ENCODE measurements at places on chromosomes 1 and 21.

- no peak for DNase-seq
Observed at GRCh38 chr21:29812947-29813346, 126.8 kb downstream of the GRIK1 start.

DNA sequence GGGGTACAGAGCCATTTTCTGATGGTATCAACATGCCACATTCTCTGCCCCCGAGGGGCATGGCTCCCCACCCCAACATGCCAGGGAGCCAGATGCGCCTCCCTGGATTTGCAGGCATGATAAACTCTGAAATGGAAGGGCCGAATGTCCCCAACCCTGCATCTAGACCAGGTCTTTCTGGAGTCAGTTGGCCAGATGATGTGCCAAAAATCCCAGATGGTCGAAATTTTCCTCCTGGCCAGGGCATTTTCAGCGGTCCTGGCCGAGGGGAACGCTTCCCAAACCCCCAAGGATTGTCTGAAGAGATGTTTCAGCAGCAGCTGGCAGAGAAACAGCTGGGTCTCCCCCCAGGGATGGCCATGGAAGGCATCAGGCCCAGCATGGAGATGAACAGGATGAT, 50.6 kb downstream of the ACP6 start:
- no peak for DNase-seq

DNA sequence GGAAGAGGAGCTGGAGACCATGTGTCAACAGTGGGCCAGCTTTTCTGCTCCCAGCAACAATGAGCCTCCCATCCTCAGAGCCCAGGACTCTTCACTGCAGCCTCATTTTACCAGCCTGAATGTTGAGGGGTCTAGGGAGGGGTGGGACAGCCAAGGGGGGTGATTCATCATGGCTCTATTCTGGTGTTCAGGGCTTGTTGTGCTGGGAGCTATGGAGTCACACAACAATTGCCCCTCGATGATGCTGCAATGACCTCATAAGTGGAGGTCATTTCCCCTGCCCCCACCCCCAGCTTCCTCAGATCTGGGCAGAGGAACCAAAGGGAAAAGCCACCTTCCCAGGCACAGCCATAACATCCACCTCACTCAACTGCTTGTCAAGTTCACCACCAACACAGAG, at the start of gene LELP1:
LELP1 (plus strand) TSS at position 301 of the 400 bp plus-strand sequence. CDS start 1,278 bp downstream, outside the sequence.
- DNase-seq: no peak

- DNase-seq: no peak
Observed at GRCh38 chr1:204548265-204548664, 32.1 kb downstream of the MDM4 start.

DNA sequence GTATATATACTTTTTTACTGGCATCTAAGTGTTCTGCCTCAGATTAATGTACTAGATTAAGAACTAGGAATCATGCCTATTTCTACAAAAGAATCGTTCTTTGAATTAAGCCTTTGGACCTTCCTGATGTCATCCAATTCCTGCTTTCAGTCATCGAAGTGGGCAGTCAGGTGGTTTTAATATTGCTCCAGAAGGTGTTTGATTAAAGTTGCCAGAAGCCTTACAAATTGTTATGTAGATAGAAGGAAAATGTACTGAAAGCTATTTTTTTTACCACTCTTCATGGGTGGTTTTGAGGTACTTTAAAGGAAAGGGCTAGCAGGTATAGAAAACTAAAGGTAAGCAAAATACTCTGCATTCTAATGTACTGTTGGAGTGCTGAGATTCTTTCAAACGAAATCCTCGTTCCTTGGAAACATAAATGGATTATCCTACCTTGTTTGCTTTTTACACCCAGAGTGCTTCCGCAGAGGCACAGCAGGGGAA, 716 bp downstream of the CTBS start:
- peak; percentile 27 for DNase-seq

DNA sequence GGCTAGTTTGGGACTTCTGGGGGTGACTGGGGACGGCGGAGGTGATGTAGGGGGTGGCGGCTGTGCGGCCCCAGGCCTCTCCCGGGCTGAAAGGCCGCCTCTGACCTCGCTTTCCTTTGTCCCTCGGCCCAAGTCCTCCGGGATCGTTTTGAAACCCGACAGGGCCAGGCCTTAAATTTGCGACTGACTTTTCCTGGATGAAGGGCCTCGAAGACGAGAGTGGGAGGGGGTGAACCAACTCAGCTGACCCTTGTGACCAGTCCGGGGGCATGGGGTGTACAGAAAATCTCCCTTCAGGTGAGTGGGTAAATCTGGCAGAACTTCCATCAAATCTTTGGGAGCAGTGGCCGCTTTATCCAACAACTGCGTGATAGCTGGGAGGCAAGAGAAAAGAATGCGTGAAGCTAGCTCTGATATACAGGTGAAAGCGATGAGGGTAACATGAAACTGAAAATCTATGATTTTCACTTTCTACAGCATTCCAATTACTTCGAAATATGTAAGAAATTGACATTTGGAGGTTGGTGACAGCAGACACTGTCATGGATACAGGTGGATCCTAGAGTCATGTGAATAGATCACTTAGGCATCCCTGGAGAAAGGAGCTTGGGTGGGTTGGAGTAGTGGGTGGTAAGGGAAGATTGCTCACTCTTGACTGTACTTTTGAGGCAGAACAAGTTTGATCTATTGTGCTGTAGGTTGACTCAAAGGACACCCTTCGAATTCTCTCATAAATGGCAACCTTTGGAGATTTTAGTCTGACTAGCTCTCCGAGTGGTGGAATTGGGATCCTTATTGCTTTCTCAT, 885 bp downstream of the AHCYL1 start:
- no peak for DNase-seq

- DNase-seq: no peak
Observed at GRCh38 chr1:234500269-234500668, 21.3 kb upstream of the TARBP1 start.

- DNase-seq: no peak
Observed at GRCh38 chr1:214476229-214476985, 75.0 kb downstream of the PTPN14 start.

GRCh38 chr1:103517380-103518047, 8.0 kb upstream of the RNPC3 start:
- DNase-seq: no peak

DNA sequence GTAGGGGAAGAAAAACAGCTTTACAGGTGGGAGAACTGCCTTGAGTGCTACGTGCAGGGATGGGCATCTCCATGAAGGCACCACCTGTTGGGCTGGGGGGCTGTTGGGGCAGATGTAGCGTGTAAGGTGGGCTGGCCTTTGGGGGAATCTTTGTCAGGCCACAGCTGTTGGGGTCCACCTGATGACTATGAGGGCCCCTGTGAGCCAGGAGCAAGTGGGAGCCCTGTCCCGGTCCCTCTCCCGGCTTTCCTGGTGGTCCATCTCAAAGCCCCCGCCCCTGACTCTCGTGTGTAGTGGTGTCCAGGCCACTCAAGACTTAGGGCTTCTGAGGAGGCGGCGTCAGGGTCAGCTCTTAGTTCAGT, 13.5 kb downstream of the SLC37A1 start:
- no peak for DNase-seq

GRCh38 chr1:230037261-230037660, 29.8 kb upstream of the GALNT2 start:
- DNase-seq: no peak

DNA sequence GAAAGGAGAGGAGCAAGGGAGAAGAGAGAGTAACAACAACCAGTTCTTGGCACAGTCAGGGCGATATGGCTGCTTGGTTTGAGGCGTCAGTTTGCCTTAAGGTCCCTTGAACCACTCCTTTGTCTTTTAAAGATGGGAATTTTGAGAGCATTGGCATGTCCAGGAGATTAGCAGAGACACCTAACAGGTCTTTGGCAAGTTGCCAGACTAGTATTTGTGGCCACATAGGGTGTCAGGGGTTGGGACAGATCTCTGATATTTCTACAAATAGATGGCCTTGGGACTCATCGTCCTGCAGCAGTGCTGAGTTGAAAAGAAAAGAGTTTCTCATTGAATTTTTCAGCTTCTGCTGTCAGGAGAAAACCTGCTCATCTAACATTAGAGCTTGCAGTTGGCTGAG, 55.3 kb upstream of the KCND3 start:
- DNase-seq: no peak

GRCh38 chr1:152159144-152159543, at the start of gene RPTN:
Gene RPTN, minus strand, starts transcription at chr1:152159228. Its CDS starts 1,339 bp downstream, at chr1:152157889.
- DNase-seq: no peak

DNA sequence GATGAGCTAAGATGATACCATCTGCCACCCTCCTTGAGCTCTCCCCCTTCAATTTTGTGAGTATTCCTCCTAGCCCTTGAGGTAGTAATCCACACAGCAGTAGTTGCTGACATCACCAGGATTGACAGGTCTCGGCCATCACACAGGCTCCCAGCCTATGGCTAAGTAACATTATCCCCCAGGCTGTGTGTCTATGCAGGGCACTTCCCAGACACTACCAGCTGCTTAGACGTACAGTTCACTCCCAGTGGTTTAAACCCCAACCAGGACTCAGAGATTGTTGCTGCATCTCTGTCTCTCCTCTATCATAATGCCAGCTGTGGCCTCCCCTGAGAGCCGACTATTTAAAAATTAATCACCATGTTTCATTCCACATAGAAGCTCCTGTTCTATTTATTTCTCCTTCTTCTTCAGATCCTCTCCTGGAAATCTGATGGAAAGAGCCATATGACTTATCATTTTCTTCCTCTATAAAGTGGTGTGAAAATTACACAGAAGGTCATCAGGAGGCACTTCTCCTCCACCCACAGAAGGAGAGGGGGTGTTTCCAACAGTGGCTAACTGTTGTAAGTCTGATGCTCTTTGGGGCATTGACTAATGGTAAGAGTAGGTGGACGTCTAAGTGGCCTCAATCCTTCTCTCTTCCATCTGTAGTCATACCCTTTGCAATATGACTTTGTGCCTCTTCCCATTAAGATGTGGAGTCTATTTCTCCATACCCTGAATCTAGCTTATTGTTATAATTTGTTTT, 396.3 kb downstream of the SETD4 start:
- DNase-seq: no peak

DNA sequence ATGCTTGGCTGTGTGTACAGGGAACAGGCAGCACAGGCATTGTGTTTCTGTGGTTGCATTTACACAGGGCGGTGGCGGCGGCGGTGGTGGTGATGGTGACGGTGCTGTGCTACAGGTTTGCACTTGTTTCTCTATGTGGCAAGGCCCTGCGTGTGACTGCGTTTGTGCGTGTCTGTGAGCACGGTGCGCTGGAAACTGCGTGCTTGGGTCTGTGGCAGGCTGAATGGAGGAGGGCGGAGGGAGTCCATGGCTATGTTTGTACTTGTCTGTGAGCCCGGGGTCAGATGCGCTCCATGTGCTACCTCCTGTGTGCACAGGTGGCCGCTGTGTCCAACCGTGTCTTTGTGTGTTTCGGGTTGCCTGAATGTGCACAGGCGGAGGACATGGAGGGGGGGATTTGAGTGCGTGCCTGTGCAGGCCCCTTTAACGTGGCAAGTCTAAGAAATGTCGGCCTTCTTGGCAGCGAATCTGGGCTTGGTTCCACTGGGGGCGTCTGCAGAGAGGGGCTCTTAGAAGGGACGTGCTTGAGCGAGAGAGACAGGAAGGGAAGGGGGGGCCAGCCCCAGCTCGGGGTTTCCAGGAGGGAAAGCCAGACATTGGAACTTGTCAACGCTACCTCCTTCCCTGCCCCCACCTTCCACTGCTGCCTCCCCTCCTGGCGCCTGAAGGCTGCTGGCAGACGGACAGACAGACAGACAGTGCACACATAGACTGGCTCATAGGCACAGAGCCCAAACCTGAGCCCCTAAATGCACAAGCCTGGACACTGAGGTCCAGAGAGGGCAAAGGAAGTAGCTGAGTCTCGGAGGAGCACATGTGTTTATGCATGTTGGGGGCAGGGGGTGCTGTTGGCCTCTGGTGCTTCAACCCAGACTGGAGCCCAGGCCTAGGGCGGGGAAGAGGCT, 32.7 kb upstream of the WASF2 start:
- peak; percentile 62 for DNase-seq

DNA sequence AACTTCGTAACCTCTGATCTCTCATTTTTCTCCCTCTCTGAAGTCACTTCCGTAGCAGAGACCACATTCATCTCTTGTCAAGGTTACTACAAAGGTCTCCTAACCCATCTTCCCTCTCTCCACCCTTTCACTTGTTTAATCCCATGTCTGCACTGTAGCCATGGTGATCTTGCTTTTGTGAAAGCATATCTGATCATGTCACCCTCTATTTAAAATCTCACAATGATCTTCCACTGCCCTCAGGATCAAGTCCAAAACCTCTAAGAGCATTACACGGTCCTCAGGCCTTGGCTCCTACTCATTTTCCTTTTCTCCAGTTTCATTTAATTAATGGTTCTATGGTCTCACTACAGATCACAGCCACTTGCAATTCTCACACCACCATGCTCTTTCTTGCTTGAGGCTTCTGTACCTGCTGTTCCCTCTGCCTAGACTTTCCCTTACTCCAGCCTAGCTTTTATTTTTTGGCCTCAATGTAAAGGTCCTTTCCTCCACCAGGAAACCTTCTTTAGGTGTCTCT, 12.1 kb downstream of the ARHGEF11 start:
- DNase-seq: no peak

- DNase-seq: no peak
Observed at GRCh38 chr1:161768986-161769672, 3.0 kb downstream of the ATF6 start.

DNA sequence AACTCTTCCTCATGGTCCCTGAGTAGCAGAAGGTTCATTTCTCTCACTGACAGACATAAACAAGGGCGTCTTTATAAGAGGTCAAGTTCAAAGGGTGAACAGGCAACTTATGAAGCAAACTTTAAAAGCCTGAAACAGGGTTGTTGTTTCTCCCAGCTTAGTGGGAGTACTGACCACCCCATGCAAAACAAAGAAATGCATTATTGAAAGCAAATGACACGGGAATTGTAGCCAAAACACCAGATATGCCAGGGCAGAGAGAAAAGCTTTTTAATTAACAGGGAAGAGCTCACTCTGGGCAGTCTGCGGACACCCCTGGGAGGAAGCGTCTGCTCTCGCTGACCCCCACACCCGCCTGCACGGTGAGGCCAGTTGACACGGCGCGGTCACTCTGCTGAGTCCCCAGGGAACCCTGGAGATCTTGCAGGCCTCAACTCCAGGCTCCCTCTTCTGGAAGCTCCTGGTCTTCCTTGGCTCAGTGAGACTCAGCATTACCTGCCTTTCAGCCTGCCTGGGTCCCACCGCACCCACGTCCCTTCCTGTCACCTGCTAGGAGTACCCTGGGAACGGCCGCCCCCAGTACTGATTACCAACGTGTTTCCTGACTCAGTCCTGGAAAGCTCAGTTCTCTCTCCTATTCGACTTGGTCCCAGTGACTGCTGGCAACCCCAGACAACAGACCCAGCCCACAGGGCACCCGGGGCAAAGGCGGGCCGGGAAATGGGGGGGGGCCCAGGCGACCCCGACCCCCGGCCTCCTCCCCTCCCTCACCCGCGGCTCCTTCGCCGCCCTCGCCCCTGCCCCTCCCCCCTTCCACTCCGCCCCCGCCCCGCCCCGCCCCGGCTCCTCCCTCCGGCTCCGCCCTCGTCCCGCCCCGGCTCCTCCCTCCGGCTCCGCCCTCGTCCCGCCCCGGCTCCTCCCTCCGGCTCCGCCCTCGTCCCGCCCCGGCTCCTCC, 972 bp downstream of the CFAP410 start:
- DNase-seq: peak; percentile 51

- DNase-seq: no peak
Observed at GRCh38 chr1:30405081-30405480, 318.3 kb downstream of the MATN1 start.

- no peak for DNase-seq
Observed at GRCh38 chr1:15236321-15236721, 10.7 kb upstream of the FHAD1 start.

- no peak for DNase-seq
Observed at GRCh38 chr1:243672539-243673074, 177.4 kb downstream of the AKT3 start.

GRCh38 chr1:97202481-97203380, 481.1 kb downstream of the PTBP2 start:
- DNase-seq: no peak
